A549 treated with GW870086 at 1 μM for 4 hours (cell line): ENCODE measurements at places on chromosomes 6 and 20. TPM values are rescaled to one million over a fixed set of nuclear protein-coding genes. Genes with fewer than 3 reads are reported as not detected.

Gene CCN2
- 57.9 to 92.2 TPM (median 70.8 TPM) in 5 replicates for total RNA-seq

Gene CST3
- 267 to 420 TPM (median 398 TPM) in 5 replicates for total RNA-seq

Gene IMPG1
- total RNA-seq: not detected in 5 replicates

Gene MOG
- not detected in 5 replicates for total RNA-seq

Gene GCNT2
- 5.6 to 7.5 TPM (median 6.3 TPM) in 5 replicates for total RNA-seq

Gene GLP1R
- total RNA-seq: not detected in 5 replicates

Gene FOXP4
- 17.9 to 26.6 TPM (median 24.2 TPM) in 5 replicates for total RNA-seq

Gene IBTK
- 22.0 to 35.0 TPM (median 31.8 TPM) in 5 replicates for total RNA-seq

Gene AGER
- 1.3 to 2.3 TPM (median 2.0 TPM) in 5 replicates for total RNA-seq

Gene NRSN1
- total RNA-seq: not detected in 5 replicates

Gene FRS3
- 2.0 to 5.1 TPM (median 2.5 TPM) in 5 replicates for total RNA-seq

Gene KCTD20
- total RNA-seq: 15.1 to 19.7 TPM (median 18.1 TPM) in 5 replicates

Gene HLA-DMB
- 1.1 to 2.3 TPM (median 1.4 TPM) in 5 replicates for total RNA-seq

Gene AK9
- 0.63 to 1.3 TPM (median 1.1 TPM) in 5 replicates for total RNA-seq

Gene NRN1
- 0.49 to 0.90 TPM (median 0.66 TPM) in 5 replicates for total RNA-seq
